ENCODE measurements at places on chromosomes 3 and 15.

DNA sequence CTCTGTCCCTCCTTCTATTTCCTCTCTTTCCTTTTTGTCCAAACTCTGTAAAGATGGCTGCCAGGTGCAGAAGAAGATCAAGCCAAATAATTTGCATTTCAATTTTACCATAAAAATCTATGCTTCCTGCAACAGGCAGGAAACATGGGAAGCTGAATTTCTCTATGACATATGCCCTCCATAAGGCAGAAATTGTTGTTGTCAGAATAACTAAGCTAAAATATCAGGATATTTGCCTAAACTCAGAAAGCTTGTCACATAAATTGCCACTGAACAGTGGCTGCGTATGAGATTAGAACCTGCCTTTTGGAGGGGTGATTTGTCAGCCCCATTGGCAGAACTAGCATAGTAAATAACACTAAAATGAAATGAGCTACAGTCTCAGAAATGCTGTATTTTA lies 288.3 kb upstream of the LMCD1 start:
- H3K4me3 ChIP-seq, result no peak overlapping the region
- no peaks in the 10 kb centered on the region for H3K36me3 ChIP-seq
- DNase-seq, result no peak

DNA sequence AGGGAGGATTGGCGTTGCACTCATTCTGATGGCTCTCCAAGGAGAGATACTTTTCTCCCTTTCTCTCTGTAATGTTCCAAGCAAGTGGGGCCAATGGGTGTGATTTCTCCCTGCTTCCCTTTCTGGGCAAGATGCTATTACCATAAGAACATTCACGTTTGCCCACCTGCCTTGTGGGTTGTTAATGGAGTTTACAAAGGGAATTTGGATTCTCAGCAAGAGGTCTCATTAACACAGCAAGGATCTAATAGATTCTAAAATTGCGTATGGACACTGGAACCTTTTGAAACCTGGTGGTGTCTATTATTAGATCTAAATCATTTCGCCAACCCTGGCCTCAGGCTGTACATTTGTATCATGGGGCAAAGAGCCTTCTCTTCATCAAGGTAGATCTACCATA lies 74.1 kb downstream of the SLCO3A1 start:
- no peak for DNase-seq
- H3K27me3 ChIP-seq, result no peaks in the 10 kb centered on the region
- no peak overlapping the region for H3K27ac ChIP-seq
- H3K4me1 ChIP-seq, result peaks cover 37% of the 10 kb centered on the region
- peaks cover 4% of the 10 kb centered on the region for H3K36me3 ChIP-seq
- H3K4me3 ChIP-seq, result no peak overlapping the region

DNA sequence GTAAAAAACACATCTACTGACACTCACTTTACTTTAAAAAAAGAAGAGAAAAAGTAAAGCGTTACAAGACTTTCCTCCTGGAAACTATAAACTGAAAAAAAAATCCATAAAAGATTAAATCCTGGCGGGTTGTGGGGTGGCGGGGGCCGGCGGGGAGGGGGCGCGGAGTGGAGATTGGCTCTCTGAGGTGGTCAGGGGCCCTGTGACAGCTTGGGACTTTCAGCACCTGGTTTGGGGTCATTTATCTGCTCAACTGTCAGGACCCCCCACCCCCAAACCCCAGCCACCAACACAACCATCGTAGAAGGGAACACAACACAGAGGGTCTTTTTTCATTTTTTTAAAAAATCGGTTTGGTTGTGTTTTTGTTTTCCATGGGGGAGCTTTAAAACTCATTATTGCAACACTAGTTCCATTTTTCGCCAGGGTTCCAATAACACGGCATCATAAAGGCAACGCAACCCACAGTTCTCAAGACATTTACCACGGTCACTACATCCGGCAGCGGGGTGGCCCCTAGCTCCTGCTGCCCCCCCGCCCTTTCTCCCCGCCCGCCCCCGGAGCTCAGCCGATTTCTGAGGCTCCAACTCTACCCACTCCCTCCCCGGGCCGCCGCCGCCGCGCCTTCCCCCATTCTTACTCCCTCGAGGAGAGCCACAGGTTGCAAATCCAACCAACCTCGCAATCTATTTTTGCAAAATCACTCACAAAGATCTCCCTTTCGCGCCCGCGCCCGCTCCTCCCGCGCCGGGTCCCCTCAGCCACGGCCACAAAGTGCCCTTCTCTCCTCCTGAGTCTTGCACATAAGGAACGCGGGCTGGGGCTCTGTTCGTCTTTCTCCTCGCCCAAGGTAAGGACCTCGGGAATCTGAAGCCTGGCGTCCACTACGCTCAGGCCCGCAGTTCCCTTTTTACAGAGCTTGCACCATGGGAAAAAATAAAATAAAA lies 1.8 kb downstream of the BCL6 start:
- no peaks in the 10 kb centered on the region for H3K27me3 ChIP-seq
- H3K36me3 ChIP-seq, result no peaks in the 10 kb centered on the region
- H3K4me3 ChIP-seq, result peak overlapping the region; percentile 97
- no peak for DNase-seq
- peaks cover 41% of the 10 kb centered on the region for H3K4me1 ChIP-seq
- peak overlapping the region; percentile 100 for H3K27ac ChIP-seq

- H3K4me3 ChIP-seq, result no peak overlapping the region
- H3K36me3 ChIP-seq, result no peaks in the 10 kb centered on the region
- H3K4me1 ChIP-seq, result peaks cover 9% of the 10 kb centered on the region
- no peak for DNase-seq
Observed at GRCh38 chr15:35014241-35014640, 26.2 kb upstream of the ZNF770 start.

GRCh38 chr3:48240000-48240963 lies 622 bp upstream of the ZNF589 start:
- peaks cover 15% of the 10 kb centered on the region for H3K4me1 ChIP-seq
- H3K36me3 ChIP-seq, result no peaks in the 10 kb centered on the region
- H3K27me3 ChIP-seq, result no peaks in the 10 kb centered on the region

DNA sequence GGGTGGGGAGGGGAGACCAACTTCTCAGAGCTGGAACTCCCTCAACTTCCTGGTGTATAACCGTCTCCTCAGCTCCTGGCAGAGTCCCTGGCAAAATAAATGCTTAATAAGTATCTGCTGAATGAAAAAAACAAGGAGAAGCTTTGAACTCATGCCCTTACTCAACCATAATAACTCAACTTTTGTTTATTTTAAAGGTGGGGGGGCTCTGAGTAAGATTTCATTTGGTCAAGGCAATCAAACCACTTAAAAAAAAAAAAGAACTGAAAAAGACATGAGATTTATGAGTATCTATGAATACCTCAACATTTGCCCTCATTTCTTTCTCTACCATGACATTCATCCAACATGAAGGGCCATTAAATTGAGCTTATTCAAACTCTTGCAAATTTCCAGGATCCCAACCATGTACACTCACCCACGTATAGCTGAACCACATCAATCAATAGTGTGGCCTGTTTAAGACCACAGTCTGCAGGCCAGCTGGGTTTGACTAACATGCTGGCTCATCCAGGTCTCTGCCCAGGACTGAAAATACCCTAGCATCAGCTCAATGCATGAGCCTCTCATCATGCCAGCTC lies 157.9 kb downstream of the FOXP1 start:
- peaks cover 58% of the 10 kb centered on the region for H3K4me1 ChIP-seq
- H3K27ac ChIP-seq, result no peak overlapping the region
- DNase-seq, result no peak
- H3K4me3 ChIP-seq, result peak overlapping the region; percentile 23
- peaks cover 30% of the 10 kb centered on the region for H3K36me3 ChIP-seq

DNA sequence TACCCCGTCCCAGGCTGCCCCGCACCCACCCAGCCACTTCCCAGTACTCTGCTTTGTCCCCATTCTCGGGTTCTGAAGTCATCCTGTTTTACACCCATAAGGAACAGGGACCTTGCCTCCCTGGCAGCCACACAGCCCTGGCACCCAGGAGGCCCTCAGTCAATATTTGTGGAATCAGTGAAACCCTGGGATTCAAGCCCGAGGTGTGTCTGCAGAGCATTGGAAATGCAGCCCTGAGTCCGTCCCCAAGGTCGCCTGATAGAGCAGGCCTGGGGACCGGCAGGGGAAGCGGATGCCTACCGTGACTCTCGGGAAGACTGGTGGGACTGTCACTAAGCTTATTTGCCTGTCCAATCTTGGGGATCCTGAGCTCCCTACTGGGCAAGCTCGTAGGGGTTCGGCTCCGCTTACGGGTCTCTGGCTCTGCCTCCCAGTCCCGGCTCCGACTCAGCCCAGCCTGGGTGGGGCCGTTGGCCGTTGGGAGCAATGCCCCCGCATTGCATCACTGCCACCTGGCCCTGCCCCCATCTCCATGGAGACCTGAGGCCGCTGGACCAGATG lies 64.4 kb upstream of the TAMM41 start:
- no peaks in the 10 kb centered on the region for H3K36me3 ChIP-seq
- peaks cover 8% of the 10 kb centered on the region for H3K27me3 ChIP-seq
- DNase-seq, result no peak
- H3K4me1 ChIP-seq, result no peaks in the 10 kb centered on the region

GRCh38 chr3:59326246-59327024 lies 276.6 kb upstream of the CFAP20DC start:
- H3K4me1 ChIP-seq, result peaks cover 11% of the 10 kb centered on the region
- peaks cover 4% of the 10 kb centered on the region for H3K36me3 ChIP-seq
- no peak for DNase-seq

DNA sequence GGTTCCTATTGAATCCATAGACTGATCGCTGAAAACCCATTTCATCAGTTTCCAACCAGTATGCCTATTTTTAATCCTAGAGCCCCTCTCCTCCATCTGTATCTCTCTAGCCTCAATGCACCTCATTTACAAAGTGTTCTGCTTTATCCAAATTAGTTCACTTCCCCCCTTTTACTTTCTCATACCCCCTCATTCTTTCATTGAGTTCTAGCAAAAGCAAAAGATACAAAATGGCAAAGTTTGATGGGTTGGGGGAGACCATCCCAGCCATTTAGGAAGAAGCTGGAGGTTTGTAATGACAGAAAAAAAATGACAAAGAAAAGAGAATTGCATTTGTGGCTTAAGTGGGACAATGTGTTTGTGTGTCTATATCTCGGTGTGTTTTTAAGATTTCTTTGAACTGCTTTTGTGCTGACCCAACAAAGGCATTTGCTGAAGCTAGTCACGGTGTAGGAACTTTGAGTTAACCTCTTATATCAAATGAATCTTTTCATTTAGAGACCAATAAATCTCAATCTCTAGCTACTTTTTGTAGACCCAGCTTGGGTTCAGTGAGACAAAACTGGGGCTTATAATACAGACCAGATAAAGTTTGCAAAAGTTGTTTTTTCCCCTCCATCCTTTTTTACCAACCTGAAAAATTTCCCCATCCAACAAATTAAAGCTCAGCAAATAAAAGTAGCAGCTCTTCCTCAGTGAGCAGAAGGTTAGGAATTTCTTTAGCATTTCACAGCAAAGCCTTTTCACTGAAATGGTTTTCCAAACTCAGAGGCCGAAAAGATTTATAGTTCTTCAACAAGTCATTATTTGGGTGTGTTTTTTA lies 18.7 kb downstream of the NR2F2 start:
- H3K27me3 ChIP-seq, result peaks cover 67% of the 10 kb centered on the region
- H3K27ac ChIP-seq, result peak overlapping the region; percentile 89
- no peak for DNase-seq
- peaks cover 82% of the 10 kb centered on the region for H3K4me1 ChIP-seq

DNA sequence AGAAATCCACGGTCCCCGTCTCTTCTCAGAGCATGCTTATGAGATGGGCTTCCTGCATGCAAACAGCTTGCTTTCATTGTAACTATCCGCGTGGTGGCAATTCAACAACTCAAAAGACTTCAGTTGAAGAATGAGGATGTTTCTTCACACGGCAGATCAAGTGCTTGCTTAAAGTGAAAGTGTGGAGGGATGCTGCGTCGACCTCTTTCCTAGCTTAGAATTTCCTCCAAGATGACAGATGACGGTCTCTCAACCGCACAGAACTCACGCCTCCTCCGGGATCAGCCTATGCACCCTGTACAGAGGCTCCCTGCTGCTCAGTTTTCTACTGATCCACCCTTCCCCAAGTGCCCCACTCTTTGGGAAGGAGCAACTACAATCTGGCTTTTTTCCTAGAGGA lies 47.8 kb downstream of the PCSK6 start:
- H3K4me1 ChIP-seq, result peaks cover 19% of the 10 kb centered on the region
- peaks cover 3% of the 10 kb centered on the region for H3K36me3 ChIP-seq
- no peak overlapping the region for H3K4me3 ChIP-seq
- DNase-seq, result no peak
- H3K27ac ChIP-seq, result no peak overlapping the region

GRCh38 chr3:6222069-6222468 lies 638.8 kb upstream of the GRM7 start:
- DNase-seq, result no peak
- H3K36me3 ChIP-seq, result no peaks in the 10 kb centered on the region
- peak overlapping the region; percentile 5 for H3K27ac ChIP-seq
- H3K27me3 ChIP-seq, result no peaks in the 10 kb centered on the region
- peak overlapping the region; percentile 12 for H3K4me3 ChIP-seq
- peaks cover 8% of the 10 kb centered on the region for H3K4me1 ChIP-seq

DNA sequence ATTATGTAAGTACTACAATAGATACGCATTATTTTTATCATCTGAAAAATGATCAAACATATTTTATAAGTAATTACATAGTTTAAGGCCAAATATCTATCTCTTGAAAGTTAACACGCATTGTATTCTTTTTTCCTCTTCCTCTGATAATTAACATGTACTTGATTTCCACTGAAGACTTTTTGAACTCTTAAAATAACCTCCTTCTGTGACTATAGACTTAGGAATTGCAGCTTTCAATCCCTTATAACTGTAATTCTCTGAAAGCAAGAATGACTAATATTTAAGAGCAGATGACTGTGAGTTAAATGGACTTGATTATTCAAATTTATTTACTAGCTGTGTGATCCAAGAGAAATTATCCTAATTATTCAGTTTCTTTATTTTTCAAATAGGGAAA lies 730.6 kb upstream of the NECTIN3 start:
- H3K36me3 ChIP-seq, result no peaks in the 10 kb centered on the region
- H3K27ac ChIP-seq, result no peak overlapping the region
- H3K4me3 ChIP-seq, result no peak overlapping the region
- H3K4me1 ChIP-seq, result peaks cover 9% of the 10 kb centered on the region
- DNase-seq, result no peak

DNA sequence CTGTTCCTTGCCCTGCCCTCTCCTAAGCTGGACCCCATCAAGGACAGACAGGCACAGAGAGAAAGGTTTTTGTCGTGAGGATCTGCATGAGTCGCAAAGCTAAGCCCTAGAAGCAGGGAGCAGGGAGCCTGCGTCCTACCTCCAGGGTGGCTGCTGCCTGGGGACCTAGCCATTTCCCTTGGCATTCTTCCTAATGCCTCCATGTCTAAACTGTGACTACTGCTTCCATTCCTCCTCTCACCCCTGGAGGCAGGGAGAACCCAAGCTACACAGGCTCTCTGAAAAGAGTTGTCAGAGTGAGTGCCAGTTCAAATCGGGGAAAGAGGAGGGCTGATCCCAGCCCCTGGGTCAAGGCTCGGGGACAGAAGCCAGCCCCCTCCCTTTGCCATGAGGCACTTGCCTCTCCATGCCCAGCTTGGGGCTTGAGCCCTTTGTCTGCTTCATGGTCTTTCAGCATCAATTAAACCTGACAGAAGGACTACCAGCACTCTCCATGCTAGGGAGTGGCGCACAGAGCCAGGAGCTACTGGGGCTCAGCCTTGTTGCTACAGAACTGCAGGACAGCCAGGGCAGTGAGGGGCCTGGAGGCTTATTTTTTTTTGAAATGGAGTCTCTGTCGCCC lies 2.4 kb downstream of the GCHFR start:
- H3K4me1 ChIP-seq, result peaks cover 27% of the 10 kb centered on the region
- no peak for DNase-seq
- peak overlapping the region; percentile 52 for H3K4me3 ChIP-seq
- H3K36me3 ChIP-seq, result no peaks in the 10 kb centered on the region
- peak overlapping the region; percentile 92 for H3K27ac ChIP-seq
- peaks cover 2% of the 10 kb centered on the region for H3K27me3 ChIP-seq

GRCh38 chr3:107367353-107367752 lies 9.9 kb upstream of the CCDC54 start:
- H3K4me1 ChIP-seq, result no peaks in the 10 kb centered on the region
- H3K27ac ChIP-seq, result no peak overlapping the region
- H3K4me3 ChIP-seq, result no peak overlapping the region
- H3K36me3 ChIP-seq, result no peaks in the 10 kb centered on the region
- no peaks in the 10 kb centered on the region for H3K27me3 ChIP-seq

All from type B pancreatic cell (in vitro differentiated cells).